CD4-positive, alpha-beta T cell treated with Interleukin-15 for 4 hours (primary cell): ENCODE measurements at places on chromosomes 12 and 14.

DNA sequence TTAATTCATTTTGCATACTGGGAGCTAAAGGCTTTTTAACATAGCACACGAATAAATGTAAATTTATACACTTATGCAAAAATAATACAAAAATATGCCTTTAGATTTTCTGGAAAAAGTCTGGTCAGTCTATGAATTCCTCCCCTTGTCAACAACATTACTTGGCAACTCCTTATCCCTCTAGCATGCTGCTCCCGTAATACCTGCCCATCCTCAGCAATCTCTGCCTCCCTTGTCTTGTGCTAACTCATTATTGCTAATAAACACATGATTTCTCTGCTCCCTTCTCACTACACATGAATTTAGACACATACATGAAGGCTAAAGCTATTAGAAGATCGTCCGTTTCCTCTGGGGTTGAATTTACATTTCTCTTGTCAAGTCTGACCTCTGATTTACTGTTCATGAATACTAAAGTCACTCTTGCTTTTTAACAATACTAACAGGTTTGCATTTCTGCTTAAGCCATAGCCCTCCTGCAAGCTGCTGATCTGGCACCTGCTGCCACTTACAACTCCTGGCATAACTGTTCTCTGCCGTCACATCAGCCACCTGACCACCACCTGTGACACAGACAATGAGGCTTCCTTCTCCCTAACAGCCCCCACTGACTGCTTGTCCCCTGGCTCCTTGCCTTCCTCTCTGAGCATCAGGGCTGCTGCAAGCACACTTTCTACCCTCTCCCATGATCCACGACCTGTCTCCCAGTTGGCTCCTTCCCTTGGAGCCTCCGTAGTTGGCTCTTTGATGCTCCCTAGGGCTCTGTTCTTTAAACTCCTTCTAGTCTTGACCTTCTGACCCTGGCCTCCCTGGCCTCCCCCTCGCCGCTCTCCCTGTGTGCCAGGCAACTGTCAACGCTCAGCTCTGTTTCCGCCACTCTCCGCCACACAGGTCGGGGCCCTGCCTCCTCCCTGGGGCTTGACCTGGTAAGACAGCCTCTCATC lies 177.6 kb downstream of the CALM1 start:
- no peak for DNase-seq

DNA sequence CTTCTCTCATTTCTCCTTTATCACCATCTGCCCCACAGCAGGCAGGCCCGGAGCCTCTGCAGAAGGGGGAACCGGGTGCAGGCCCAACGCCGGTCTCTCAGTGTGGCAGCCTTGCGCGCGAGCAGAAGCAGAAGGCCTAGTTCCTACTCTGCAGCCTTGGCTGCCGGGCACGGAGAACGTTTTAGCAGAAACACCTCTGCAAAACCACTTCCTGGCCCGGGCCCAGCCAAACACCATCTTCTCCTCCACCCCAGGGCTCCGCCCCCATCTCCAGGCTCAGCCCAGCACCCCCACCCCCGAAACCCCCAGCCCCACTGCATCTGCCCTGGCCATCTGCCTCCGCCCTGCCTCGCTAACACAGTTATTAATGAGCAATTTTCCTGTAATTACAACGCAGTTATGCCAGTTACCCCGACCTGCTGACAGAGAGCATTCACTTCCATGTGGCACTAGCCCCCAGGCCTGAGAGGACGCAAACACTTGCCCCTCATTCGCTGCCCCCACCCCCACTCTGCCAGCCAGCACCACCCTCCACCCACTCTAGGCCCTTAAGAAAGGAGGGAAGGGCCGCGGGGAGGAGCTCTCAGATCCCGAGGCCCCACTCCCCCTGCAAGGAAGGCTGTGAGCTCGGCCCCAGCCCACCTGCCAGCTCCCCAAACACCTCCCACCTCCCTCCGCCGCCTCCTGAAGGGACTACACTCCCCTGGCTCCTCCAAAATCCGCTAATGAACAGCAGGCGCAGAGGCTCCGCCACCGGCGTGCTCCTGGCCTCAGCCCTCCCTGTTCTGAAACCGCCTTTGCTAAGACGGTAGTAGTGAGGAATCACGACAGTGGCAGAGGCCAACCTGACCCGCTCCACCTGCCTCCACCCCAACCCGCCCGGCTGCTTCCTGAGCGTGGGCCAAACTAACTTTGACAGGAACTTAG lies 44.7 kb upstream of the FBRSL1 start:
- DNase-seq: peak; percentile 80

DNA sequence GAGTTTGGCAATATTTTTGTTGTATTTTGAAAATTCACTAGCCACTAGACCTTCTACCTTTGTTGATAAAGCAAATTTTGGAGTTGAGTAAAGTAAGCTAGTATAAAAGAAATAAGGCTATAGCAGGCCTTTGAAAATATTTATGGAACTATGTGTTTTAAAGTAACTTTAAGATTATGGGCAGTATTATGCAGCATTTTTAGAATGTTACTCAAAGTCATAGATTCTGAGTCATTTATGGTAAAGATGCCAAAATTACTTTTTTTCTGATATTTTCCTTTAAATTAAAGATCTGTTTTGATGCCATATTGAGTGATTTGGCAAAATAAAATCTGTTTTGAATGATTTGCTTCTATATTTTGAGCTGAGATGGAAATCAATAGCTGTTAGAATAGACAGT lies 57.2 kb downstream of the SYNE2 start:
- DNase-seq: no peak

- DNase-seq: no peak
Observed at GRCh38 chr14:100504372-100505078, 82.7 kb downstream of the BEGAIN start.

GRCh38 chr12:56801661-56802622 lies 38.8 kb downstream of the HSD17B6 start:
- DNase-seq: no peak

DNA sequence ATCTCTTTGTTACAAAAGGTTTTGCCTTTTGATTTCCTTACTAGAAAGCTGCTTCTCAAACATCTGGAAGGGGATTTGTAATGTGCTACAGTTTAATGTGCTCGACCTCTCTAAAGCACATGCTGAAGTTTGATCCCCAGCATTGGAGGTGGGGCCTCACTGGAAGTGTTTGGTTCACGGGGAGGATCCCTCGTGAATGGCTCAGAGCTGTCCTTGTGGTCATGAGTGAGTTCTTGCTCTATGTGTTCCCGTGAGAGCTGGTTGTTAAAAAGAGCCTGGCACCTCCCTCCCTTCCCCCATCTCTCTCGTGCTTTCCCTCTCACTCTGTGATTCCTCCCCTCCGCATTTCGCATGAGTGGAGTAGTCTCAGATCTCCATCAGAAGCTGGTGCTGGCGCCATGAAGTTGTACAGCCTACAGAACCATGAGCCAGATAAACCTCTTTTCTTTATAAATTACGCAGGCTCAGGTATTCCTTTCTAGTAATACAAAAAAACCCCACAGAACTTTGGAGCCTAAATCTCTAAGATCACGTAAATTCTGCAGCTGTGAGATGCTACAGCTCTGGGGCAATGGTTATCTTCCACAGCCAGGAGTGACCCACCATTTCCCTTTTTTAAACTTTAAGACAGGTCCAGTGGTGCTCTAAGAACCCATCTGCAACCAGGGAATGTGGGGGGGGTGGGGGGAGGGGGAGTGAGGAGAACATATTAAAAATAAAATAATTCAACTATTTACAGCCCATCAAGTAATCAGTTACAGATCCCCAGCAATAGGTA lies 214.4 kb downstream of the FOXN3 start:
- DNase-seq: no peak

- DNase-seq: no peak
Observed at GRCh38 chr14:65377576-65377975, 35.0 kb upstream of the FUT8 start.

- no peak for DNase-seq
Observed at GRCh38 chr14:74911704-74912103, 11.4 kb downstream of the RPS6KL1 start.

DNA sequence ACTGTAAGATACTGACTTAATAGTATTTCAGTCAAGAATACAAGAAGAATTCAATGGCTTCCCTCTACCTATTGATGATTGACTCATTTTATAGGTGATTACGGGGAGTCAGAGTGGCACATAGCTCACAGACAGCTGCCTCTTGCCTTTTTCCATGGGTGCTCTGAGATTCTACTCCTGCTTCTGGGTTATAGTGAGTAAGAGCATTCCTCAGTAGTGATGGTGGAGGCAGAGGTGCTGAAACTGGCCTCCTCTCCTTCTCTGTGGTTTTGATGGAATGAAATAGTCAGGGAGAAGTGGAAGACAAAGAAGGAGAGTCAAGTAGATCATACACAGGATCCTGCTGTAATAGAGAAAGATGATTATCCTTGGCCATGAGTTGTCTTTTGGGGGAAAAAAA lies 438.2 kb upstream of the FAR2 start:
- no peak for DNase-seq

DNA sequence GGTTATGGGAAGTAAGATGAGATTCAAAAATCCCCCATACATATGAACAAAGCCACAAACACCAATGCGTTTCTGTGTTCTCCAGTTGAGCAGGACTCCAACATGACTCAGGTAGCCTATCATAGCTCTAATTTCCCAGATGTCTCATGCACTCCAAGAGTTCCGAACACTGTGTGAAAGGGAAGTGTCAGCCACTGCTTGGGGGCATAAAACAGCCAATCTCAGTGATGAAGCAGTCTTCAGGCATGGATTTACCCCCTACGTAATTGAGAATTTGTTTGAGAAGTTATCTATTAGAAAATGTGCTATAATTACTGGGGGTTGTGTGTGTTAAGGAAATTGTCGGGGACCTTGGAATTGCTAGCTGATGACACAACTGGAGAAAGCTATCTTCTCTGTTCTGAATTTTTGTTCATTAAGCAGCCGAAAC lies 153.9 kb upstream of the AVPR1A start:
- DNase-seq: no peak

DNA sequence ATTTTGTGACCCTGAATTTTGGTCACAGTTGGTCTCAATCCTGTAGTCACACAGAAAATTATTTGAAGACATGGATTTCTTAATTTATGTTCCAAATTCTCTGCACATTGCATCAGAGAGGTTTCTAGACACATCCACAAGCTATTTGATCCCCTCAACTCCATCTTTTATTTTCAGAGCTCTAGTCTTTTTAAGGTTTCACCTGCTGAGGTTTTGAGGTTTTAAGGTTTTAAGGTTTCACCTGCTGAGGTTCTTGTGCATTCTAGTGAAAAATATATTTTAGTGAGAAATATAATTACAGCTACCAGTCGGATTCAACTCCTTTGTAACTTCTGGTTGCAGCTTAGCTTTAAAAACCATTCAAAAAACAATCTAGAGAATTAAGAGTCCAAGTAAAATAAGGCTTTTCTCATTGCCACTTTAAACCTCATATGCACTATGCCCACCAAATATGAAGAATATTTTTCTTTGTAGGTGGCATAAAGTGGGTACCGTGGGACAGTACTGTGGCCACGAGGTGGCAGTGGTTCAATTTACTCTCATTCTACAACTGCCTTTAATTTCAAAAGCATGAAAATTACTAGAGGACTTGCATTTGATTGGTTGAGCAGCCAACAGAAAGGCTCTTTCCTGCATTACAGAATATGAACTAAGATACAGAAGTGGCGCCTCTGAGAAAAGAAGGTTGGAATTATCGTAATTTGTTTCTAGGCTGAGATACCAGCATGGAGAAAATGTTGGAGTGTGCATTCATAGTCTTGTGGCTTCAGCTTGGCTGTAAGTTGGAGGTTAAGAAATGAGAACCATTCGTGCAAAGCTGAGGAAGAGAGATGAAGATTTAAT lies 366.5 kb upstream of the OR4E1 start:
- peak; percentile 53 for DNase-seq

- no peak for DNase-seq
Observed at GRCh38 chr12:54438517-54438916, 19.5 kb upstream of the ITGA5 start.

GRCh38 chr12:107519906-107520859 lies 165.4 kb upstream of the PWP1 start:
- no peak for DNase-seq

DNA sequence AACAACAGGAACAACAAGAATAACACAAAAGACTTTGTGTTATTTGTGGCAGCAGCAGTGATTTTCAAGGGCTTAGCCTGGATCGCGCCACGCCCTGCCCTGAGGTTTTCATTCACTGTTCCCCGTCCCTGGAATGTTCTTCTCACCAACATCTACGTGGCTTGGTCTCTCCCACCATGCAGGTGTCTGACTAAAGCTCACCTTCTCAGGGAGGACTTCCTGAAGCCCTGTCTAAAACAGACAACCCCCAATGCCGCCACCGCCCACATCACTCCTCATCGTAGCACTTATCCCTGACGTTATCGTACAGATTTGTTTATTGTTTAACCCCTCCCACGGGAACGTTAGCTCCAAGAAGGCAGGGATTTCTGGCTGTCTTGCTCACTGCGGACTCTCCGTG lies 40.4 kb downstream of the P2RX4 start:
- DNase-seq: no peak

DNA sequence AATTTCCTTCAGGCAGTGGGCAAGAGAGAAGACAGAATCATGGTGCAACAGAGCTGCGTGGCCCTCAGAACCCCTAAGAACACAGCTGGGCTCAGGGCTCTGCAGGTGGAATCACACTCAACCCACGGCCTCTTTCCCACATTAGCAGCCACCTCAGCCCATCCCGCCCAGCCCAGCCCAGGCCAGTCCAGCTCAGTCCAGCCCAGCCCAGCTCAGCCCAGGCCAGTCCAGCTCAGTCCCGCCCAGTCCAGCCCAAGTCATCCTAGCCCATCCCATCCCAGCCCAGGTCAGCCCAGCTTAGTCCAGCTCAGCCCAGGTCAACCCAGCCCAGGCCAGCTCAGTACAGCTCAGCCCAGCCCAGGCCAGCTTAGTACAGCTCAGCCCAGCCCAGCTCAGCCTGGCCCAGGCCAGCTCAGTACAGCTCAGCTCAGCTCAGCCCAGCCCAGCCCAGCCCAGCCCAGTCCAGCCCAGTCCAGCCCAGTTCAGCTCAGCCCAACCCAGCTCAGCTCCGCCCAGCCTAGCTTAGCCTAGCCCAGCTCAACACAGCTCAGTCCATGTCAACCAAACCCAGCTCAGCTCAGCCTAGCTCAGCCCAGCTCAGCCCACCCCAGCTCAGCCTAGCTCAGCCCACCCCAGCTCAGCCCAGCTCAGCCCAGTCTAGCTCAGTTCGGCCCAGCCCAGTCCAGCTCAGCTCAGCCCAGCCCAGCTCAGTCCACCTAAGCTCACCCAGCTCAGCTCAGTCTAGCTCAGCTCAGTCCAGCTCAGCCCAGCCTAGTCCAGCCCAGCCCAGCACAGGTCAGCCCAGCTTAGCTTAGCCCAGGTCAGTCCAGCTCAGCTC lies 183.1 kb downstream of the TMEM121 start:
- no peak for DNase-seq

DNA sequence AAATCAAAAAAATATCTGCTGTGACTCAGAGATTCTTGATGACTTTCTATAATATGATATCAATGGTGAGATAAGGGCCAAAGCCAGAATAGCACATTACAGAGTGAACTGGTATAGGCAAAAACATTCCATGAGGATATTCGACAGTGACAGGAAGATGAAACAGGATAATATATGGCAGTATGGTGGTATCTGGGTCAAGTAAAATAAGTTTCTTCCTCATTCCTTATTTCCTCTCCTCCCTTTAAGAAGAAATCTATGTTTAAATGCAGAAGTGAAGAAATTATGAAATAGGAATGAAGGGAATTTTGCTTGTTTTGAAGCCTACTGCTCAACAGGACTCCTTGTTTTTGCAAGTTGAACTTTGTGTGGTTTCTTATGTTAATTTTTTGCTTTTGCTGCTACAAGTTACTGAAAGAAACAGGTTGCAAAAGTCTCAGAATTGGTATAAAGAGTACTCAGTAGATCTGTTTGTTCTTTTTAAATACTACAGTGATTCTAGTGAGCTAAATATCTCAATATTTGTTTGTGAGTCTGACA lies 7.0 kb downstream of the ACSS3 start:
- DNase-seq: no peak

- no peak for DNase-seq
Observed at GRCh38 chr12:124744659-124745464, 118.8 kb downstream of the SCARB1 start.
